ENCODE measurements at places on chromosomes 3 and 15.

DNA sequence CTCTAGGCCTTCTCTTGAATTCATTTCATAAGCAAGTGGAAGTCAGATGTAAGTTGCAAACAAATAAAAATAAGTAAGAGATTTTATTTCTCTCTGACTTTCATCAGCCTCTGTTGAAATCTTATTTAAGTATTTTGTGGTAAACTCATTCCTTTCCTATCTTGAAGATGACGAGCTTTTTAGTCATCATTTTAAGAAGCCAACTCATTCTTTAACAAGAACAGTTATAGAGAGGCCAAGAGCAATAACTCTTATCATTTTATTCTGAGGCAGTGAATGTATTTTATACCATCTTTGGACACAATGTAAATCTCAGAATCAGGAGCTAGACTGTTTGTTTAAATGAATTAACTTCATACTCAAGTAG lies 147.5 kb upstream of the MBNL1 start:
- no peak for DNase-seq

DNA sequence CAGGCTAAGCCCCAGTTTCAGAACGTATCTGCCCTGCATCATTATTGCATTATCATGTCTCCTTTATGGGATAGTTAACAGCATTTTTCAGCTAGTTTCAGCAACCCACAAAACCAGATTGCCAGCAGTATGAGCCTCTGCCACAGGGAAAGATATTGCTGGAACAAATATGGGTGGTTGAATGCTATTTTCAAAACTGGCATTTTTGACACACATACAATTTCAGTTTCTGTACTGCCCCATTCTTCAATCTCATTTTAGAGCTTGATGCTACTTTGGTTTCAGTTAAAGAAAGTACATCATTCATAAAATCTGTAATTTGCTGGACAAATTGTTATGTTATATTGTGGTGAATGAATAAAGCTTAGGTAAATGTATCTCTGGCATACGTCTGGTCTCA lies 1037.5 kb downstream of the NAALADL2 start:
- DNase-seq: no peak

DNA sequence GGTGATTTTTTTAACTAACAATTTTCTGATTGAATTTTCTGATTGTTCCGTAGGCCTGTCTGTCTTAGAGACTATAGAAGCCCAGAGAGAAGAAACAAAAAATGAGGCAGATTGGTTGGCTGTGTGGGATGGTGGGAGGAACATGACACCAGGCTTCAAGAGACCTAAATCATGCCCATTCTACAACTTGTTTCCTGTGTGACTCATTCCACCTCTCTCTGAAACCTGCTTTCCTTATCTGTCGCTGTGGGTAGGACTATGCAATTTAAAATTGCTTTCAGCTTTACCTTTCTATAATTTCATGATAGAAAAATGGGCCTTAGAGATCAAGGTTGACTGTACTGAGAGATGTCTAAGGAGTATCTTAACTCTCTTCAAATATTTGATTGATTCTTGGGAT lies 44.5 kb downstream of the OXNAD1 start:
- DNase-seq: peak; percentile 62

DNA sequence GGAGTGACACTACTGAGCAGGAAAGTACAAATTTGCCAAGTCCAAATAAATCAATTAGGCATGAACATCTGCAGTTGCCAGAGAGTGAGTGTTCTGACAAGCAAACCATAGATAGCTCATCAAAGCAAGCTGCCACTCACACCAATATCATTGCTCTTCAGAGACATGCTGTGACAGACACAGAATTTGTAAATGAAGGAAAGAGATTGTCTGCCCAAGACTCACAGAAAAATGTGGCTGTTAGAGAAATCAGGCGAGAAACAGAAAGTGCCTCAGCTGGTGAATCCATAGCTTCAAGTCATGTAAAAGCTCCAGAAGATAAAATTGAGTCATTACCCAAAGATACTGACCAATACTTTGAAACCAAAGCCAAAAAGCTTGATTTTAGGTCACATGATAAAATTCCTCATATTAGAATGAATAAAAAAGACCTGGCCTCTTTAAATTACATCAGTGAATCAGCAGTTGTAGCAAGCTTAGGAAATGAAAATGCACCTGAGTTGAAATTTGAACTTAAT lies 50.8 kb downstream of the CRYBG3 start:
- DNase-seq: no peak

DNA sequence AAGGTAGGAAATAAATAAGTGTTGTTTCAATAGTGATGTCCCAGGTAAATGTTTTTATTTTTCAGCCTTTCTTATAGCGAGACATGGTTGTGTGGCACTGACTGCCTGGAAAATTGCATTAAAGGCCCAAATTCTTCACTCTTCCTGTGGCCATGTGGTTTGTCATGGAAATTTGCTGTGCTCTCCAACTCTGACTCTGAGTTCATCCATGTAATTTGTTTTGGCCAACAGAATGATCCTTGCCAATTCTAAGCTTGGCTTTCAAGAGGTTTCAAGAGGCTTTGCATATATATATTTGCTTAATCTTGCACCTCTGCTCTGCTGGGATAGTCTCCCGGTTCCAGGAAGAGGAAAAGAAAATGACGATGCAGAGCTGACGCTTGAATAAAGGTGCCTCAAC lies 107.5 kb upstream of the ARHGEF26 start:
- DNase-seq: no peak

DNA sequence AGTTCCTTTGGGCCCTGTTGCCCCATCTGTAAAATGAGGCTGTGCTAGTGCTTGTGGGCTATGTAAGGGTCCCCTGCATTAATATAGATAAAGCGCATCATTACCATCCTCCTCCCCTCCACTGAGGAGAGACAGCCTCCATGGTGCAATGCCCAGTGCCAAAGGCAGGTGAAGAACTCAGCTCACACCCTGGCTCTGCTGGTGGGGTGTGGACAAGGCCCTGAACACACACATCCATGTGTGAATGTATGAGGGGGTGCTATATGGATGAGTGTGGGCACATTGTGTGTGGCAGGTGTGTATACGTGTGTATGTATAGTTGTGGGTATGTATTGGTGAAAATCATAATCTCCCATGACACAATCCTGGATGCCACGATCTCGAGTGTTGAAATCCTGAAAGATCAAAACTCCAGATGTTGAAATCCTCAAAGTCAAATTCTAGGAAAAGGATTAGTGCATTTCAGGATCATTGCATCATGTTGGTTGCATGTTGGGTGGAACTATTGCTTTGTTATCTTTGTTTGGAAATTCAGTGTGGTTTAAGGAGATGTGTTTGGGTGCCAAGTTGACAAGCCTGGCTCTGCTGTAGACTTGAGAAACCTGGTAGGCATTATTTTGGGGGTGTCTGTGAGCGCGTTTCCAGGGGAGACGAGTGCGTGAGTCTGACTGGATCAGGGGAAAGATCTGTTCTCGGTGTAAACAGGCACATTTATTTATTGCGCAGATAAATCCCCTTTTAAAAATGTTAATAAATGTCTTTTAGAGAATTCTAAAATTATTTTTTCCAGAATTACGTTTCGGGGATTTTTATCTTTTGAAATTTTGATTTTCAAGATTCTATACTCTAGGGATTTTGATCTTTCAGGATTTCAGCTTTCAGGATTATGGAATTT lies 42.0 kb upstream of the SEC61A1 start:
- no peak for DNase-seq

GRCh38 chr15:57537072-57537471 lies 54.6 kb upstream of the MYZAP start:
- no peak for DNase-seq

- no peak for DNase-seq
Observed at GRCh38 chr3:49756036-49756435, 30.3 kb downstream of the IP6K1 start.

DNA sequence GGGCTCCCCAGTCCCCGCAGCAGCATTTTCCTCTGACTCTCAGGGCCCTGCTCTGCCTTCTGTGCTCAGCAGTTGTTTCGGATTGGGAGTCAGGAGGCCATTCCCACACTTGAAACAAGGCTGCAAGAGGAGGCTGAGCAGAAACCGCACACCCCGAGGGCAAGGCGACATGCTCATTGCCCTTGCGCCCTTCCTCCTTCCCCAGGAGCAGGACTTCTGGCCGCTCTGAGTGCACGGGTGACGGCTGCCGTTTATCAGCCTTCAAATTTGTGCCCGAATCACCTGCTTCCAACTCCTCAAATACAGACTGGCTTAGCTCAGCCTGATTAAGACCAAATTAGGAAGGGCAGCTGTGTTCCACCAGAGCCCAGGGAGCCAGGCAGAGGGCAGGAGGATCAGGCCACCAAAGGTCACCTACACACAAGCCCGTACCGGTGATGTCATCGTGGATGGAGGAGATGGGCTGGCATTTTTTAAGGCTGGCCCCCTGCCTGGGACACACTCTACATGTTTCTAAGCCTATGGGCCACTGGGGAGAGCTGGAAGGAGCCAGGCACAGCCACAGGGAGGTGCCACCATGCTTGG lies 38.1 kb downstream of the TM2D3 start:
- no peak for DNase-seq

GRCh38 chr3:53187430-53187829 lies 26.4 kb downstream of the PRKCD start:
- DNase-seq: no peak

DNA sequence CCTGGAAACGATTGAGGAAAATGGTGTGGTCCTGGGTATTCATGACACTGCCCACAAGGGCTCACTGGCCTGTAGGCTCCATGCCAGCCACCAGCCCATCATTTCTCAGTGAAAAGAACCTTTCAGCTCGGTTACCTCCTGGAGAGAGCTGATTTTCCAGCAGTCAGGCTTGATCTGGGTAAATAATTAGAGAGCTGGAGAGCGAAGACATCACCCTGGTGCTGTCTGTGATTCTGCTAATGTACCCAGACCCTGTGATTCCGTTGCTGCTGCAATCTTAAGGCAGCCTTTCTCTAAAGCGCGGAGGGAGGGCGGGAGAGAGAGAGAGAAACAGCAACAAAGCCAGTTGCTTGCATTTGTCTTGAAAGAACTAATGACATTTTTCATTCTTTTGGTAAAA lies 221.9 kb upstream of the TOPAZ1 start:
- no peak for DNase-seq

DNA sequence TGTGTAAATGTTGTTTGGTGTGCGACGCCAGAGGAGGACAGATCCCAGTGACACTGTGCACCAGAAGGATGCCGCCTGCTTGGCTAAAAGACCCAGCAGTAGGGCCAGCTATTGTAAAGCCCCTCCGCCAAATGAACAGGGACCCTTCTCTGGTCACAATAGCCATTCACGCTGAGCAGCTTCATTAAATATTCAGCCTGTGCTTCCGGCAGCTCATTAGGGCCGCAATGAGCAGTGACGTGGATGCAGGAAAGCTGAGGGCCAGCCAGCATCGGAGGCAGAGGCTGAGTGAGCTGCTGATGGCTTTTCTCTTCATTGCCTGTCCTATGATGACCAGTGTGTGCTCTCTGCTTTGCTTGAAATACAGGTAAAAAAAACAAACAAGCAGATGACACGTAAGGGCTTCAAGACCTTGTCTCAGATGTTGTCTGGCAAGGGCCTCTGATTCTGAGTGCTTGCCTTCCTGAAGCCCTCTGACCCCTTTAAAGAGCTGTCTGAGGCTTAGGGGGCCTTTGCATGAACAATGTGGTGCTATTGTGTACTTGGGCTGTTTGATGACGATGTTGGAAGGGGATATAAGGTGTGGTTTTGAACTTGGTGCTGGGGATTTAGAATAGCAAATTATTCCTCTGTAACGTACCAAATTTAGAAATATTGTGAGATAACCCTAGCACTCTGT lies 130.4 kb downstream of the FEZF2 start:
- no peak for DNase-seq

- no peak for DNase-seq
Observed at GRCh38 chr3:172152874-172153273, 113.5 kb downstream of the FNDC3B start.

GRCh38 chr3:78690766-78691165 lies 1077.0 kb downstream of the ROBO1 start:
- no peak for DNase-seq

DNA sequence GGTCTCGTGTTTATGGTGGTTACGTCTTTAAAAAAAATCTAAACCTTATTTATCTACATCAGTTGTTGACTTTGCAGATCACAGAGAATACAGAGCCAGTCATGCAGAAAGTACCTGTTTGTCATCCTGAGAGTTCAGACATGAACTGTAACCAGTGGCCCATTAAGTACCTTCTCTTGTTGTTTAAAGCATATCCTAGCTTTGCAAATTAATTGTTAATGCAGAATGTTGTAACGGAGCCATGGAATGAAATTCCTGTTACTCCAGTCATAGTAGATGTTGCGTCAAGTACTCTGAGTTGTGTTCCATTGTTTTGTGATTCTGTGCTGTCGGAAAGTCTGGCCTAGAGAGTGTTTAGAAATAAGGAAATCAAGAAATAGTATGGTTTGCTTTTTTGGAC lies 205.2 kb downstream of the RBMS3 start:
- no peak for DNase-seq

DNA sequence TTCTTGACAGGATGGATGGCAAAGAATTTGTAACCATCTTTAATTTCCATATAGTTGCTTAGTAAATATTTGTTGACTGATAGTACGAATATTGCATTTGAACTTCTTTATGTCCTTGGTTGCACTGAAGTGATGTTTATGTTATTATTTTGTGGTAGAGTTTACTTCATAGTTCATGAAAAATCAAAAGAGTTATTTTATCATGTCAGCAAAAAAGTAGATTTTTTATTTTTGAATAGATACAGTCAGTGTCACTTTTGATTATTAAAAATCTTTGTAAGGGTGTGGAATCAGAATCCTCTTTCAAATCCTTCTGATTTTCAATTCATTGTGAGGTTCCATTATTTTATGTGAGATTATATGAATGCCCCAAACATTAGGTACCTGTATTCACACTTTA lies 35.0 kb downstream of the FILIP1L start:
- no peak for DNase-seq

DNA sequence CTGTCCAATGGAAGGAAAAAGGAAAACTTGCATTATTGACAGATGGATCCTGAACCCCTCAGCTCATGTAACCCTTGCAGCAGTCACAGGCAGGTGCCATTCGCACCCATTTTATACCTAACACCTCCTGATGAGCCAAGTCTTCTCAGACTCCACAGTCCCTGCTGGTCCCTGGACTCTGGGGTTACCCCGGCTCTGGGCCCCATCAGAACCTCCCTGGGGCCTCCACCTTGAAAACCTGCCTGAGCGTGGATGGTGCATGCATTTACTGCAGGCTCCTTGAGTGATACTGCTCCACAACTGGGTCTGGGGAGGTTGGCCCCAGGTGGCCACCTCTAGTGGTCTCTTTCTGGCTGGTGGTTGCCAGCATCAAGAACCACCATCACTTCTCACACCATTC lies 15.9 kb upstream of the DOCK3 start:
- DNase-seq: no peak

GRCh38 chr3:188542196-188542595 lies 388.2 kb downstream of the LPP start:
- DNase-seq: no peak

DNA sequence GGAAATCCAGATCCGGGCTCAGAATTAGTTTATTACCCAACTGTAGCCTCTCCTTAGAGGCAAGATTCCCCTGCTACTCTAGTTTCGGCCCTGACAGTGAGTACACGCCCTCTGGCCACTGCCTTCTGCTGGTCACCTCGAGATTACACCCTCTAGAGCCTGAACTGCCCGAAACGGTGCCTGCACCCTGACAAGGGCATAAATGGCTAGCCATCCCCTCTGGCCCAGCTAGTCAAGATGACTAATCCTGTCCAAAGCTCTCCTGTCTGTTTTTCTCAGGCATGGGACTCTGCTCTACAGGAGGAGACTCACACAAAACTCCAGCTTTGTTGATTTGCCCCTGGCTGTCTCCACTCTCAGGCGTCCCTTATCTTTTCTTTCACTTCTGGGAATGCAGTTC lies 150.5 kb upstream of the UBE2E2 start:
- no peak for DNase-seq
